ENCODE measurements at places on chromosomes 2 and 18.

DNA sequence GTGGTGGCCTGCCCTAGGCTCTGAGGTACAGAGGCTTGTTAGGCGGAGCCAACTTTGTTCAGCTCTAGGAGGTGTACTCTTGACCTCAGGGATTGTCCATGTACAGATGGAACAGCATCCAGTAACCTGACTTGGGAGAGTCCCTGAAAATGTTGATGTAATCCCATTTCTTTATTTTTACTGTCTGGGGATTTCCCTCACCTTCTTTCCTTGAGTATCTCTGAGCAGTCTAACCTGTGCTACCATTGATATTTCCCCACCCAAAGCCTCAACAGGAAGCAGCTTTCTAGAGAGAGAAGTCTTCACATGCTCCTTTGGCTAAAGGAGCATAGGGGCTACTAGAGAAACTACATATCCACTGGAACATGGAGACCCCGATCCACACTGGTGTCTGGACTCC, 10.4 kb downstream of the IL36A start:
- no peak for DNase-seq

DNA sequence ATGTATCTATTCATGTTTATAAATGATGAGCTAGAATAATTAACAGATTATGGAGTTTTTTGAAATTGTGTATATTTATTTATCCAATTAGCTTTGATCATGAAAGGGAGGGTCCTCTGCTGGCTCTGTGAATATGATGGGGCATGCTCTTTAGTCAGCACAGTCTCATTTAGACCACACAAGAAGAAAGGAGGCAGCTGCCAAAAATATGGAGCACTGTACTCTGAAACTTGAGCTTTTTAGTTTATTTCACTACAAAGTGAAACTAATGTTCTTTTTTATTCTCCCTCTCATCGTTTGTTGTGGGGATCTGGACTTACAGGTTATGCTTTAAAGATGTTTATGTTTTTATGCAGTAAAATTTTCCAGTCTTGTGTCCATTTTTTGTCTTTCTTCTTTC, 266.9 kb upstream of the GULP1 start:
- DNase-seq = no peak

DNA sequence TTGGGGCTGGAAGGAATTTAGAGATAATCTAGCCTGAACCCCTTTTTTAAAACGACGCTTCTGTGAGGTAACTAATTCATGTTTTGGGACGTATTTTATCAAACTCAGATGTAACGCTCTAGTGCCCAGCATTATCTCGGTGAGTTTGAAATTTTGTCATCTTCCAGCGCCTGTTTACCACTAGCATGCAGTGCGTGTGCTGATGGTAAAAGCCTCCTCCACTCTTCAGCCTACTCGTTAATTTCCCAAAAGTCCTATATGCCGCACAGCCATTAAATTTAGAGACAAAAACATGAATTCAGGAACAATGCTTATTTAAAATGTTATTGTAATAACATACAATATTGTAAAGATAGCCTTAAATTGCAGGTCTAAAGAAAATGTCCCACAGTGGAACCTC, 2.8 kb downstream of the ZCCHC2 start:
- no peak for DNase-seq

DNA sequence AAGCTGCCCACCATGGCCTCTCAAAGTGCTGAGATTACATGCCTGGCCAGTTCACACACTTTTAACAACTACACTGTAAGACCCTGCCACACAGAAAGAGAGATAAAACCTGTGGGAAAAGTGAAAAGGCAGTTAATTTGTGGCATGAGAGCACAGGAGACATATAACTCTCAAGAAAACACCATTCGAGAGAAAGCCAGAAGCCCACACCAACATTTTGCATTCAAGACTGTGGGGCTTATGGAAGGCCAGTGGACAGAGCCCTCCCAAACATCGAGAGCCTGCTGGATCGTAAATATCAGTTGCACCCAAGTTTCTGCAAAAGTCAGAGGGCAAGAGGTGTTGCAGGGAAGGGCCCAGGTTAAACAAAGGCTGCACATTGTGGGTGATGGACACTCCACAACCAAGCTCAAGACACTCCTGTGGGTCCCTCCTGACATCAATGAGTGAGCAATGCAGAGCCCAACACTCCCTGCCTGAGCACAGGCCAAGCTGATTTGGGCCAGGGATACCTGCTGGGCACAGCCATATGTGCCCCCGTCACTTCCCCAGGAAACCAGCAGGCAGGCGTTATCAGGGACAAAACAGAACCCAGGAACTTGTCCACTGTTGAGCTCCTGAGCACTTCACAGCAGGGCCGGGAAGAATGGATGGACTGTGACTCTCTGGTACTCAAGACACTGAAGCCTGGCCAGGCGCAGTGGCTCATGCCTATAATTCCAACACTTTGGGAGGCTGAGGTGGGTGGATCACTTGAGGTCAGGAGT, 114.4 kb downstream of the ZFP36L2 start:
- no peak for DNase-seq

GRCh38 chr2:240919161-240919781, 13.1 kb downstream of the CROCC2 start:
- DNase-seq = no peak

DNA sequence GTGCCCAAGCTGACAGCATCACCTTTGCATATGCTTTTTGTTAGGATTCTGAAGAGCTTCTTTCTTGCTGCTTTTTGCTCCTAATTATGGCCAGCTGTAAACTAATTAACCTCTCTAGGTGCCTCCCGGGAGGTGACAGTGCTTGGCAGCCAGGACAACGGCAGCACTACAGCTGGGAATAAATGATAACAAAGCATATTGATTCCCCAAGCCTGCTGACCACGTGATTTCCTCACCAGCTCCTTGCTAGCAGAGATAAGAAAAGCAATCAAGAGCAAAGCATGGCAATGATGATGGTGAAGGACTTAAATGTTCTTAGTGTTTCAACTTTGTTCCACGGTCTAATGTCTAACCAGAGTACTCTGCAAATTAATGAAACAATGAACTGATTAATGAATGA, 1074.4 kb upstream of the GYPC start:
- DNase-seq = no peak

DNA sequence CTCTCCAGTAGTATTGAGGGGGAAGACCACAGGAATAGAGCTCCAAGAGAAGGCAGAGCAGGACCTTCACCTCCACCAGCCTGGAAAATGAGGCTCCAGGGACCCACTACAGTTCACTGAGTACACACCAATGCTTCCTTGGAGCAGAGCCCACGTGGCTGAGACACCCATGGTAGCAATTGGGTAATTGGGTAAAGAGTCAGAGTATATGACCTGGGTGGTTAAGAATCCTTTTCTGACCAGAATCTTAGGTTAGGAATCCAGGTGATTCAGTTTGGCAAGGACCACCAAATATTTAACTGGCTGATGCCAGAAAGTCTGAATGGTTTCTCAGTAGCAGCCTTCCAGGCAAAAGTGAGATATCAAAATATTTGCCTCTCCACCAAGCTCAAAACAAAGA, 107.7 kb downstream of the MDH1 start:
- peak; percentile 13 for DNase-seq

GRCh38 chr2:1925516-1925915, 181.2 kb upstream of the PXDN start:
- no peak for DNase-seq

All from kidney glomerular epithelial cell (primary cell).